ENCODE measurements at places on chromosomes 2 and 18. TPM values are rescaled to one million over a fixed set of nuclear protein-coding genes. Genes with fewer than 3 reads are reported as not detected.

Gene SANBR
- total RNA-seq = 12.1 TPM

Gene TUBB6
- 126 TPM for total RNA-seq

Gene MAL
- total RNA-seq = not detected

- H3K36me3 ChIP-seq = no peaks in the 10 kb centered on the region
- H3K4me3 ChIP-seq = no peak overlapping the region
- no peaks in the 10 kb centered on the region for H3K27me3 ChIP-seq
- no peak overlapping the region for H3K27ac ChIP-seq
- DNase-seq = no peak
Observed at GRCh38 chr18:64037812-64038414, 68.0 kb downstream of the SERPINB8 start.

- no peaks in the 10 kb centered on the region for H3K36me3 ChIP-seq
- no peak overlapping the region for H3K27ac ChIP-seq
- H3K27me3 ChIP-seq = no peaks in the 10 kb centered on the region
- no peak overlapping the region for H3K4me3 ChIP-seq
Observed at GRCh38 chr2:128504246-128505149, 185.8 kb upstream of the HS6ST1 start.

DNA sequence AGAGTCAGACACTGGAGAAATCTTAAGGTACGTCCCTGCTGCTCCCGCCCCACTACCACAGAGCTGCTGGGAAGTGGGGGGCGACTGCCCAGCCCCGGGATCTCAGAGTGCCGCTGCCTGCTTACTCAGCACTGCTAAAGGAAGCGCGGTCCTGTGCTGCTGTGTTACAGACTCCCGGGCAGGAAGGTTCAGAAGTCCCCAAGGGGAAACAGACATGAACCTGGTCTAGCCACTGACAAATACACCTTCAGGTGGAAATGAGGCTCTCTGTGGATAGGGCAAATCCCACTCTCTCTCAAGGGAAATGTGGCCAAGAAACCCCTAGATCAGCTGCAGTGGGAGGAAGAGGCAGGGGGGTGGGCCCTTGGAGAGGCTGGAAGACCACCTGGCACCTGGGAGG, 13.7 kb downstream of the MTERF4 start:
- H3K4me1 ChIP-seq = no peaks in the 10 kb centered on the region
- H3K27me3 ChIP-seq = no peaks in the 10 kb centered on the region
- no peak for DNase-seq
- no peak overlapping the region for H3K4me3 ChIP-seq
- H3K27ac ChIP-seq = no peak overlapping the region

GRCh38 chr2:106044021-106044420, 150.1 kb downstream of the UXS1 start:
- no peaks in the 10 kb centered on the region for H3K4me1 ChIP-seq
- H3K27ac ChIP-seq = no peak overlapping the region
- no peak overlapping the region for H3K4me3 ChIP-seq

- H3K27ac ChIP-seq = no peak overlapping the region
- no peaks in the 10 kb centered on the region for H3K4me1 ChIP-seq
- H3K36me3 ChIP-seq = no peaks in the 10 kb centered on the region
- no peak overlapping the region for H3K4me3 ChIP-seq
- DNase-seq = no peak
Observed at GRCh38 chr2:123380370-123380935, 644.6 kb upstream of the CNTNAP5 start.

DNA sequence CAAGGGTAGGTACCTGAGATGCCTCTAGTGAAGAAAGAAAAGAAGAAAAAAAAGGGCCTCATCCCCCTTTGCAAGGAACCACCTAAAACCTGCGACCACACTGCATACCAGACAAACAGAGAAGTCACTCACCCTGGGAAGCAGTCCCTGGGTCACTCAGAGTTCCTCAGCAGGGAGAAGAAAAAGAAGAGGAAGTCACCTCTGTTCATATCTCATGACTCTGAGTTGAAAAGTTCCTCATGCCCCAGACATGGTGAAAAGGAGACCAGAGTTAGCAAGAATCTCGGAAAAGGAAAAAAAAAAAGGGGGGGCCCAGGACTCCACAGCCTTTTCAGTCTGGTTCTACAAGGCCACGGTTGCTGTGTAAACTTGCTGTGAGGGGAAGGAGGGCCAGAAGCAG, 478.4 kb upstream of the NRXN1 start:
- H3K27ac ChIP-seq = no peak overlapping the region
- H3K27me3 ChIP-seq = no peaks in the 10 kb centered on the region
- no peaks in the 10 kb centered on the region for H3K4me1 ChIP-seq
- no peak overlapping the region for H3K4me3 ChIP-seq
- no peak for DNase-seq
- H3K36me3 ChIP-seq = no peaks in the 10 kb centered on the region

- no peaks in the 10 kb centered on the region for H3K4me1 ChIP-seq
- no peak overlapping the region for H3K4me3 ChIP-seq
- no peak overlapping the region for H3K27ac ChIP-seq
Observed at GRCh38 chr2:195543902-195544894, 112.8 kb upstream of the SLC39A10 start.

GRCh38 chr2:55771612-55772011, 78.0 kb upstream of the PNPT1 start:
- H3K4me3 ChIP-seq = no peak overlapping the region
- no peak for DNase-seq
- H3K4me1 ChIP-seq = no peaks in the 10 kb centered on the region
- no peaks in the 10 kb centered on the region for H3K36me3 ChIP-seq
- H3K27ac ChIP-seq = no peak overlapping the region
